Stimulated activated CD4-positive, alpha-beta T cell treated with anti-CD3 and anti-CD28 coated beads, Interleukin-12 subunit alpha, Interleukin-12 subunit beta, amount 100 ng/mL, for 4 hours (primary cell): ENCODE measurements at places on chromosomes 2 and 18.

DNA sequence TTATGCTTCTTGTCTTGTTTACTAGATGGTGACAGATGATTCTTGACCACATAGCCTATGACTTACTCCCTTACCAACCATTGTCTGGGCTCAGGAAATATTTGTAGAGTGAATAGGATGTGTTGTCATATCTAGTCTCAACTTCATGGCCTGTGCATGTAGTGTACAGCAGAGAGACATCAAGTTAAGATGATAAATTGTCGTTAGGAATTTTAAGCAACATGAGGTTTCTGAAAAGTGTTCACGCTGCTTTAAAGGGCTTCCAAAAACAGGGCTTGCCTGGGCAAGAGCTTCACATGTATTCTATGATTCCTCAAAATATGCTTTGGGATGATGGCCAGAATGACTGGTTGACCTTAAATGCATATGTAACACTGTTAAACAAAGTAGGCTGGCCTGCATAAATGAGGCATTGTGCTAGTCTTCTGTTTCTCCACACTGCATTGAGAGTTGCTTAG lies 424.0 kb downstream of the RND3 start:
- no peak for DNase-seq

GRCh38 chr2:97765933-97766332 lies 52.6 kb downstream of the ZAP70 start:
- no peak for DNase-seq

DNA sequence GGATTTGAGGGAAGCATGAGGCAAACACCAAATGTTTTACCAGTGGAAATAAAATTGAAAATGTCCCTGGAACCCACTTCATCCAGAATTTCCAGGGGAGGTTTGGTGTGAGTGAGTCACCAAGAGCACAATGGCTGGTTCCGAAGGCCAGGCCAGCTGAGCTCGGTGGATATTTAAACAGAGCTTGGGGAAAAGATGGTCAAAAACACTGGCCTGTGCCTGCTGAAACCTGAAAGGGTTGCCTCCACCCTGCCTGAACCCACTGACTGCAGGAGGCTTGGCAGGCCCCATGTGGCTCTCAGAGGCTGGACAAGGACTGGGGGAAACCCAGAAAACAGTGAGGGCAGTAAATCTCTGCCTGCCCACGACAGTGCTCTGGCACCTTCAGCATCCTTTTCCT lies 93.9 kb downstream of the TTC32 start:
- no peak for DNase-seq

- no peak for DNase-seq
These were observed 404.7 kb downstream of the BCL11A start for GRCh38 chr2:60148716-60149115.

DNA sequence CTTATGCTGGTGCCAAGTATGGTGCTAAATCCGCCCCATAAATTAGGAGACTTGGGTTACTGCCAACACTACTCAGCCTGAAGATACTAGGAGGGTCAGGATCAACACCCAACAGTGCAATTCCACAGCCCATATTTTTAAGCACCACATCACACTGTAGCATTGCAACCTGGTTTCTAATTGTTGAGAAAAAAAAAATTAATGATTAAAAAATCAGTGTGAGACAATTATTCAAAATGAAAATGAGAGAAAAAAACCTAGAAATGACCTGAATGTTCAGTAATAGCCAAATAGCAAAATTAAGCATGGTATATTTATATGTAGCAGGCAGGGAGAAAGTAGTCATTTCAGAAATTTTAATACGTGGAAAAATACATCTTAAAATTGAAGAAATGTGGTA lies 29.2 kb upstream of the HNRNPLL start:
- DNase-seq = no peak

DNA sequence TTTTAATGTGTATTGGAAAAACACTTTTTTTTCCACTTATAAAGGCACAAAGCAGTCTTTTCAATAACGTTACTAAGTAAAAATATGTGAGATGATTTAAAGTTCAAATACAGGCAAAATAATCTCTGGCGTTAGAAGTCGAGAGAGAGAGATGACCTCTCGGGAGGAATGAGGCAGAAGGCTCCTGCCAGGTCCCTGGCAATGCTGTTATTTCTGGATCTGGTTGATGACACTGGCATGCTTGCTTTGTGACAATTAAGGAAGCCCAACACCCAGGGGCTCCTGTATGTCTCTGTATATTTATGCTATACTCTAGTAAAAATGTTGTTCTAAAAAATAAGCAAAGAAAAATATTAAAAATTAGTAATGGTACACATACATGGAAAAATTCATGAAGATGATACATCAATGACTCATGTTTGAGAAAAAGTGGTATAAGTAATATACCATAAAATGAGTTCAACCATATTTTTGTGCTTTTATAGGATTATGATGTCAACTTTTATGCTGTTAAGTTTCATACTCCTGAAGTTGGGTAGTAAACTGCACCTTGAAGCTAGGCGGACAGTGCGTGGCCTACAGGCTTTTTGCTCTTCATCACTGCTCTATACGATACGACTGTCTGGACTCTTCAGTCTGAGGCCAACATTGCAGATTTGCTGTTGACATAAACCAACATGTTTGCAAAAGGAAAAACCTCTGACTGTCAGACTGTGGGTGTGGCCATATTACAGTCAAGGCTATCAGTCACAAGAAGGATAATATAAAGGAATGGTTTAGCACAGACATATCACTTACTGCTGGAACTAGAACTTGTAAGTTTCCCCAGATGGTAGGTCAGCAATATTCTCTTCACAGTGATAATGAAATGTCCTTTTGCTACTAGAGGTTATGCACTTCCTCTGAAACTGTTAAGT lies 19.8 kb downstream of the VPS4B start:
- no peak for DNase-seq

DNA sequence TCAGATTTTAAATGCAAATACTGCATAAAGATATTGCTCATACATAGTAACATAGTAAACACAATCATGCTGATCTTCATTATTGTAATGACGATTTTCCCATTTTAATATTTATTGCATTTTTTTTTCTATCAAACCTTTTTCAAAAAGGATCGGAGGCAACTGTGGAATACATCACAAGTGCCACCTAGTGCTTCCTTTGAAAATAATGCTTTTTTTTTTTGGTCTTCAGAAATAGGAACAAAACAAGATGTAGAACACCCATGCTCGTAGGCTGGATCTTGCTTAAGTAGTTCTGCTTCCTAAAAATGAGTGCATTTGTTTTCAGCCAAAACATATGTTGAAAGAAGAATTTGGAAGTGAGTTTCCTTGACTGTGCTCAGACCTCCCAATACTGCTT lies 35.7 kb upstream of the GPR155 start:
- DNase-seq = no peak

GRCh38 chr2:135664623-135665068 lies 77.0 kb upstream of the UBXN4 start:
- DNase-seq = no peak

- no peak for DNase-seq
These were observed 128.4 kb downstream of the PIEZO2 start for GRCh38 chr18:11020877-11021414.

GRCh38 chr2:193276988-193277387 lies 1082.3 kb upstream of the TMEFF2 start:
- DNase-seq = no peak

GRCh38 chr2:162126111-162126519 lies 25.9 kb downstream of the GCG start:
- no peak for DNase-seq

- DNase-seq = no peak
These were observed 308.5 kb downstream of the NRXN1 start for GRCh38 chr2:50723286-50723938.

GRCh38 chr18:48992791-48993555 lies 42.2 kb upstream of the SMAD7 start:
- DNase-seq = no peak

GRCh38 chr2:225083276-225083675 lies 41.0 kb upstream of the DOCK10 start:
- DNase-seq = no peak

DNA sequence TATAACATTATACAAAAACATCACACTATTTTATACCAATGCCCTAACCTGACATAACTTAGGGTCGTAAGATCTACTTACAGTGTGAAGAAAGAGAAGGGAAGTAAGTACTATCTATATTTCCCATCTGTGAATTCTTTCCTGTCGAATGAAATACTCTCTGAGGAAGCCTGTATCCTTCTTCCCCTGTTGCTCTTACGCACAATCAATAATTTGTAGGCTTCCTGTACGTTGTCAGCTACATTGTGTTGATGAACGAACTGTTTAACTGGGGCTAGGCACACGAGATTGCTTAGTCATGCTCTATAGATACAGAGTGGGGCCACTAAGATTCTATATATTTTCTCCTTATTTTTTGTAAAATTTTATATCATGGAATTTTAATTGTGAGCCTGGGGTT lies 1125.0 kb upstream of the CELF4 start:
- no peak for DNase-seq

DNA sequence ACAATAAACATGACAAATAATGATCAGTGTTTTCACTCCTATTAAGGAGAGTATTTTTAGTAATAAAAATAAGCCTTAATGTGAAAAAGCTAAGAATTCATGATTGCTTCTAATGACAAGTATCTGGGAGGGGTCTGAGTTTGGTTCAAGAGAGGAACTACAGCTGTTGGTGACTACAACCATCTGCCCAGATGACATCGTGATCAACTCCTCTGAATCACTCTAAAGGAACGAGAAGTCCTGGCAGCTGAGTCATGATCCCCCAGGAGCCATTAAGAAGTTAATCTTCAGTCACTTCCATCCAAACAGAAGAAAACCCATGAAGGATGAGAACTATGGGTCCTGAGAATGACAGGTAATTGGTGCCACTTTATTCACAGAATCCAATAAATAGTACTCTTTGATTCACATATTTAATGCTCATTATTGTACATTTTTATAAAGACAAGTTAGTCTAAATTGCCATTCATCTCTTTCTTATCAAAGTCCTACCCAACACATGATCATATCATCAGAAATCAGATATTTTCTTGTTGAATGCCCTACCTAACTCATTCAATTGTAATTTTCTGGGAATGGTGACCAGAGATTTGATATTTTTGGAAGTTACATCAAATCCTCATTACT lies 6.8 kb downstream of the TFPI start:
- DNase-seq = no peak

GRCh38 chr18:23992941-23993280 lies 21.6 kb upstream of the TTC39C start:
- DNase-seq = no peak

DNA sequence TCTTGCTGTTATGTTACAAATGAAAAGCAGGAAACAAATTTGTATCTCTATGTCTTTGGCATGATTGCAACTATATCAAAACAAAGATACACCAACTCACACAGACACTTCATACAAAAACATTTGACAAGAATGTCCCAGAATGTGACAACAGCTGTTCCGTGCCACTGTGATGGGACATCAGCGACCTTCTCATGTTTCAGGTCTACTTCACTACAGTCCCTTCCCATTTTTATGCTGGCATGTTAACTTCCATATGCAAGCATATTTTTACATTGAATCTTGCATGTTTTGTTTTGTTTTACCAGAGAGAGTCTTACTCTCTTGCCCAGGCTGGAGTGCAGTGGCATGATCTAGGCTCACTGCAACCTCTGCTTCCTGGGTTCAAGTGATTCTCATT lies 71.2 kb downstream of the STK25 start:
- DNase-seq = no peak

GRCh38 chr2:72689579-72690195 lies 136.1 kb downstream of the EXOC6B start:
- no peak for DNase-seq

DNA sequence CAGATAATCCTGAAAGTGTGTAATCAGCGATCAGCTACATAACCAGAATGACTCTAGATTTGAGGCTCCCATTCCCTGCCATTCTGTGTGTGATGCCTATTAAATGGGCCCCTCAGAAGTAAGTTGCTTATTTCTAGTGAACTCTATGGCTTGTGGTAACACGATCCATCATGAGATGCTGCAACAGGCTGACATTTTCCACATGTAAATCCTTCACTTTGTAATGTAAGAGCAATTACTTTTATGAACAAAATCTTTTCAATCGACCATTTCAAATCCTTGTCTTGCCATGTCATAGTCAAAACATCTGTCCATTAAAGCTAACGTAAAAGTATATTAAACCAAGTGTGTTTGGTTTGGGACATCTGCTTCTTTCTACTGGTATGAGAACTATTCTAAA lies 175.9 kb upstream of the ETAA1 start:
- no peak for DNase-seq

GRCh38 chr2:196088203-196088602 lies 19.6 kb upstream of the DNAH7 start:
- no peak for DNase-seq

GRCh38 chr2:169329688-169330554 lies 32.4 kb downstream of the LRP2 start:
- DNase-seq = no peak

DNA sequence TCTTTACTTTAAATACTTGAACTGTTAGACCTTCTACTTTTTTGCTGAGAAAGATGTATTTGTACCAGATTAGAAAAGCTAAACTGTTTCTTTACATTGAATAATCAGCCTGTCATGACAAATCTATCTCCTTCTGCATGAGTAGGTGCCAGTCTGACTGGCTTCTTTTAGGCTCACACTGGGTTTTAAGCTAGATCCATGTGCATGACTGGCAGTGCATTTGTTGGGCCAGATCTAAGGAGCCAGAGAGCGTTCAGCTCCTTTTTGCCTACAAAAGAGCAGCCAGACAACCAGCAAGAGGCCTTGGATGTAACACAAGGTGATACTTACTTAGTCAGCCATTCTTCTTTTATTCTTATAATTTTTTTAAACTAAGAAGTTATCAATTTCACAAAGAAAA lies 82.0 kb upstream of the OTX1 start:
- DNase-seq = no peak

DNA sequence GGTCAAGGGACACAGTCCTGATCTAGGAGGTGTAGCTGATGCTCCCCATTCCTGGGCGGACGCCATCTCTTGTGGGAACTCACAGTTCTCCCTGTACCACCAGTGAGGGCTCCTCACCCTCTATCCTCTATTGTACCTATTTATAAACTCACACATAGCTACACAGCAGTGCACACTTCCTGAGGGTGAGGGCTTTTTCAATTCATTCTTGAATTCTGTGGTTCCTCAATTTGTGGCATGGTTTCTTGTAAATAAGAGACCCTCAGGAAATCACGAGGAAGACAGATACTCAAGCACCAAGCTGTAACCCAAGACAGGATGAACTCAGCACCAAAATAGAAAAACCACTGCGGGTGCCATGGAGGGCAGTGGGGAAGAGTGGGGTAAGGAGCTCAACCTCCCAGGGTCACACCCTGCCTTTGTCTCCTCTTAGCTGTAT lies 245.9 kb upstream of the PXDN start:
- DNase-seq = no peak

- DNase-seq = no peak
These were observed 32.4 kb downstream of the SLC66A2 start for GRCh38 chr18:79919089-79919488.

DNA sequence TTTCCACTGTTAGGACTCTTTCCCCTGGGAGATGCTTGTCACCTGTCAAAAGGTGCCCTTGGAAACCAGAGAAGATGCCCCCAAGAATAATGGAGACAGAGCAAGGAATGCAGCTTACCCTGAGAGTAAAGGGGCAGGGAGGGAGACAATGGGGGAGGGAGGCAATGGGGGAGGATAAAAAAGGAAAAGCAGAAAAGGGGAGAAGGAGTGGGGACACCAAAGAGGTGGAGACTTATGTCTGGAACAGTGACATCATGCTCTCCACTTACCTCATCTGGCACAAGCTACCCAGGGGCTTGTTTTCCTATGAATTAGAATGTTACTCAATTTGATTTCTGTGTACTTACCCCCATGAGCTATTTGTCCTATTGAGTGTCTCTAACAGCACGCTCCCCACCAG lies 67.9 kb downstream of the MRO start:
- no peak for DNase-seq
